NCI-H146 (cell line): ENCODE measurements at places on chromosomes 13 and 19.

DNA sequence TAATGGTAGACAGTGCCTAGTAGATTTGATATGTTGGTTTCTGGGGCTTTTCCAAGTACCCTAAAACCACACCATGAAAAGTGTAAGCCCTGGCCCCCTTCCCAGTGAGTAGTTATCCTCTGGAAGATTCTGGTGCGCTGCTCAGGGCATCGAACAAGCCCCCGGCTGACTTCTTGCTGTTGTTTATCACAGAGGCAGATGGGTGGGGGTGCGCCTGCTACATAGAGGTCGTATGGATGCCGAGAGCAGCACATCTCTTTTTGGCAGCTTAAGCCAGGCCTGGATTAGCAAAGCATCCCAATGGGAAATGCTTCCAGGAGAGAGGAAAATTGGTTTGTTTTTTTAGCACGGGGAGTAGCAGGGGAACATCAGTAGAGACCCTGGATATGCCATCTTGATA lies 26.3 kb upstream of the SPATA13 start:
- no peak for DNase-seq

DNA sequence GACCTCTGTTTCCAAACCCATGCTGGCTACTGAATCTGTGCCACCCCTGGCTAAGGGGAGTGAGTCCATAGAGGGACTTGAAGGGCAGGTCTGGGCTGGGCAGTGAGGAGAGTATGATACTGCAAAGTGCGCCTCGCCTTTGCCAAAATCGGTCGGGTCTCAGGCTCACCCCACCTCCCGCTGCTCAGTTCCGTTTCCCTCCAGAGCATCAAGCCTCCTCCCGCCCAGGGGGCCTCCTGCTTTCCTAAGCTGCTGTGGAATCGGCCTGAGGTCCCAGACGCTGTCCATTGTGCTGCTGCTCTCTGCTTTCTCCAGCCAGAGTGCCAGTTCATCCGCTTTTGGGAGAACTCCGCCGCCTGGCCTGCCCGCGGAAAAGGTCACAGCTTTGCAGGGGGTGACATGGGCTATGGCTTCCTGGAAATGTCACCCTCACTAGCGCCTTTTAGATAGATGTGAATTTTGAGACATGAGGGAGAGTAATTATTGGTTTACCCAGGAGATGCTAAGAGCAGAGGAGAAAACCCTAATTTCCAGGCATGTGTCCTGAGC lies 1418.4 kb downstream of the UQCRFS1 start:
- DNase-seq = no peak

- DNase-seq = peak; percentile 47
These were observed 5.5 kb upstream of the SERP2 start for GRCh38 chr13:44368062-44368591.

- no peak for DNase-seq
These were observed 44.6 kb downstream of the NWD1 start for GRCh38 chr19:16764280-16764679.

DNA sequence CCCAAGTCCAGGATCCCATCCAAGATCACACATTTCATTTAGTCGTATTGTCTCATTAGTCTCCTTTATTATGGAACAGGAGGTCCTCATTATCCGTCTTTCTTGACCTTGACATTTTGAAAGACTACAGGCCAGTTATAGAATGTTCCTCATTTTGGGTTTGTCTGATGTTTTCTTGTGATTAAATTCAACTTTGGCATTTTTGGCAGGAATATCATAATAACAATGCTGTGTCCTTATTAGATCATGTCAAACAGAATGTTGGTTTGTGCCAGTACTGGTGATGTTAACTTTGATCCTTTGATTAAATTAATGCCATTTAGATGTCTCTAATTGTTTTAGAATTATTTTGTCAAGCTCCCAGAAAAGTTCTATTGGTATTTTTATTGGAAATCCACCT lies 106.5 kb upstream of the FRY start:
- no peak for DNase-seq

GRCh38 chr19:3062165-3063105 lies at the start of gene TLE5:
Gene TLE5, minus strand, starts transcription at chr19:3062495. Its CDS starts 295 bp downstream, at chr19:3062200.
- DNase-seq = peak; percentile 48

DNA sequence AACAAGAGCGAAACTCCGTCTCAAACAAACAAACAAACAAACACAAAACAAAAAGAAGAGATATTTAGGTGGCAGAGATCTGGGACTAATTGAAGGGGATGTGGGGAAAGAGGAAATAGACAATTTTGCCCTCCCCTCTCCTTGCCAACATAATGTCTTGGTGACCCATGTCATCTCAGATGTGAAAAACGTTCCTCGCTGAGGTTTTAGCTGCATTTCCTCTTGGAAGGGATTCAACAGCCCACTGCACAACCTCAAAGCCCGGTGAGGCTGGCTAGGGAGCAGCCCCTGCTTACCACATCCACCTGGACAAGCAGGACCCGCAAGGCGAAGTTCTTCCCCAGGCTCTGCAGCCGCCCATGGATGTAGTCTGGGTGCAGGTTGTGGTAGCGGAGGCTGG lies 4.9 kb downstream of the ERCC1 start:
- no peak for DNase-seq

- peak; percentile 50 for DNase-seq
These were observed 42.3 kb downstream of the GJA3 start for GRCh38 chr13:20118268-20119140.

DNA sequence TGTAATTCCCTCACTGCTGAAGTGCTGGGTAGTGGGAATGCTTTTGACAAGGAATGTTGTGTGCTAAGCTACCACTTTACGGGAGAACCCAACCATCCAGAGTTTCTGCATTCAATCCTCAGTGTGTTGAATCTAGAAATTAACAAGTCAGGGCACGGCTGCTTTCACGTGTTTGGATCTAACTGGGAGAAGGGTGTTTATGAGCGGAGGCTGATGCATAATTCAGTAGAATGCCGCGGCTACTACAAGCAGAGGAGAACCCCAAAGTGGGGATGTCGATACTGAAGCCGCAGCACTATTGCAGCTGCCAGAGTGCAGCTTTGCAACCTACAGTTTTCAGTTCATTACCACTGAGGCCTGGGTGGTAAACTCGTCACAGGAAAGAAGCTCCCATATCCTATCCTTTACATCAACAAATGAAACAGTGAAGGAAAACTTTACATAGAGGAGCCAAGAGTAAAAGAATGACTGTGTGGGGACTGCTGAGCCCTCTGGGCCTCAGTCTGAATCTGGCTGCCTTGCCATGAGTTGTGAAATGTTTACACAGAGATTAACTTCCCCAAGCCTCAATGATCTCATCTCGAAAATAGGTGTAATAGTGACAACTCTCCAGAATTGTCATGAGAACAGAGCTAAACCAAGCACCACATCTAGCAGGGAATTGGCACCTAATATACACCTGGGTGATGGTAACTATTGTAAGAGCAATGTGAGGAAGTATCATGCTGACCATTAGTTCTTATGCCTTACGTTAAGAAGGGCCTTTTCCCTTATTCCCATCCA lies 531.7 kb downstream of the MYO16 start:
- no peak for DNase-seq

DNA sequence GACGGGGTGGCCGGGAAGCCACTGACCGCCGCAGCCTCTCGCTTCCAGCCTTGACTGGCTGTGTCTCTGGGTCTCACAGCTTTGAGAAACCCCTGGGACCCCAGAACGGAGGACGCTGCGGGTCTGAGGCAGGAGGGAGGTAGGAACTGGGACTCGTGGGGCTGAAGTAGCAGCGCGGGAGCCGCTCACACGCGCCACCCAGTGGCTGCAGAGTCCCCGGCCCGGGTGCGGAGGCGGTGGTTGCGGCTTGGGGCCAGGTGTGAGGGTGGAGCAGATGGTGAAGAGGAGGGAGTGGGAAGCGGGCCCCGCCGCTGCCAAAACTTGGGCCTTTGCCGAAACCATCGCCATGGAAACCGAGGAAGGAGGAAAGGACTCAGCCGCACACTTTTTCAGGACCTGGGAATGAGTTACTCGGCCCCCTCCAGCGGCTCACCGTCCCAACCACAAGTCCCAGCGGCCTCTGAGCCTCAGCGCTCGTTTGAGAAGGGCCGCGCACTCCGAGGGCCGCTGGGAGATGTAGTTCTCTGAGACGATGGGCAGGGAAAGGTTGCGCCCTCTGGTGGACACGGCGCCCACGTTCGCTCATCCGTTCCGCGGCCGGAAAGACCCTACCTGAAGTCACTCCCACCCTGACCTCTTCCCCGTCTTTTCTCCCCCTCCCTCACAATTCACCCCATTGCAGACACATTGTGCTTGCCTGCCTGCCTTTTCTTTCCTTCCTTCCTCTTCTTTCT lies 2.2 kb upstream of the SLC17A7 start:
- DNase-seq = peak; percentile 97
